ENCODE measurements at places on chromosomes 4 and X.

GRCh38 chrX:133543654-133544053, 128.4 kb upstream of the GPC4 start:
- DNase-seq: no peak

- no peak for DNase-seq
Observed at GRCh38 chrX:75061701-75062100, 94.4 kb downstream of the ABCB7 start.

- peak; percentile 36 for DNase-seq
Observed at GRCh38 chrX:70196961-70197720, 19.9 kb downstream of the DGAT2L6 start.

DNA sequence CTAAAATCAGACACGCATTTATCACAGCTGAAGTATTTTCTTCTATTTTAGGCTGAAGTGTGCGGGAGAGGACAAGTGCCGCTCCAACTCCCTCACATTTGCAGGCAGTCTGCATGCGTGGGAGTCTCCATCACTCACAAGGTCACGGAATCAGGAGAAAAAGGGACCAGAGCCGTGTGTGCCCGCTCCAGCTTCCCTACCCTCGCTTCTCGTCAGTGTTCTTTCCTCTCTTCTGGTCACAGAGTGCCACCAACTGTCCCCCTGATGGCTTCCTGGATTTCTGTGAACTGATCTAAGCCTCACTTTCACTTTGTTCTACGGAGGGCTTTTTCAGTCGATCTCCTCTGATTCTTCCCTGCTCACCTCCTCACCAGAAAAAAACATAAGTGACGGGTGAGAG, 407.4 kb upstream of the AADAT start:
- DNase-seq: peak; percentile 13

DNA sequence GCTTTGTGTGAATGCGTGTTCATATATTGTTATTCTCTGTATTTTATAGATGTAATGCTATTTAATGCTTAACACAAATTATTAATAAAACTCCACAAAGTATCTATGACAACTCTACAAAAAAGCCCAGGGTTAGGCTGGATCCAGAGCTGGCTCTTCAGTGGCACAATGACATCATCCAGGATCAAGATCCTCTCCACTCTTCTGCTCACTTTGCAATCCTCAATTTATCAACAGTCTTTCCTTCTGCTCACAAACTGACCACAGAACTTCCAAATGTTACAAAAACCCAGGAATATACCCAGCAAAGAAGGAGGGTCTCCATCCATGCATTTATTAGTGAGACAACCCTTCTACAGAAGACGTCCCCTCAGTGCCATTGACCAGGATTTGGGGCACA, 132.3 kb downstream of the HNRNPD start:
- DNase-seq: no peak

GRCh38 chr4:148108766-148109165, 333.4 kb downstream of the NR3C2 start:
- DNase-seq: no peak

DNA sequence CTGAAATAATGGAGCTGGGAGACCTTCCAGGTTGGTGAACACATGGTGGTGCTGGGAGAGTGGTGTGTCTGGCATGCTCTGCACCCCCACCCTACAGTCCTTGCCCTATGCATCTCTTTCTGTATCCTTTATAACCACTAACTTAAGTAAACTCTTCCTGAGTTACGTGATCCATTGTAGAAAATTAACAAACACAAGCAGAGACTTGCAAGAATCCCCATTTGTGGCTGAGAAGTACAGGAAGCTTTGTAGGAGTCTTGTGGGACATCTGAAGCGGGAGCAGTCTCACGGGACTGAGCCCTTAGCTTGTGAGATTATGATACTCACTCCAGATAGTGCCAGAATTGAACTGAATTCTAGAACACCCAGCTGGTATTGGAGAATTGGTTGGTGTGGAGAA, 14.3 kb upstream of the FAM13A start:
- DNase-seq: no peak

- DNase-seq: no peak
Observed at GRCh38 chrX:154460326-154460725, 2.2 kb downstream of the PLXNA3 start.

GRCh38 chr4:125573368-125573767, 258.6 kb downstream of the FAT4 start:
- DNase-seq: no peak

DNA sequence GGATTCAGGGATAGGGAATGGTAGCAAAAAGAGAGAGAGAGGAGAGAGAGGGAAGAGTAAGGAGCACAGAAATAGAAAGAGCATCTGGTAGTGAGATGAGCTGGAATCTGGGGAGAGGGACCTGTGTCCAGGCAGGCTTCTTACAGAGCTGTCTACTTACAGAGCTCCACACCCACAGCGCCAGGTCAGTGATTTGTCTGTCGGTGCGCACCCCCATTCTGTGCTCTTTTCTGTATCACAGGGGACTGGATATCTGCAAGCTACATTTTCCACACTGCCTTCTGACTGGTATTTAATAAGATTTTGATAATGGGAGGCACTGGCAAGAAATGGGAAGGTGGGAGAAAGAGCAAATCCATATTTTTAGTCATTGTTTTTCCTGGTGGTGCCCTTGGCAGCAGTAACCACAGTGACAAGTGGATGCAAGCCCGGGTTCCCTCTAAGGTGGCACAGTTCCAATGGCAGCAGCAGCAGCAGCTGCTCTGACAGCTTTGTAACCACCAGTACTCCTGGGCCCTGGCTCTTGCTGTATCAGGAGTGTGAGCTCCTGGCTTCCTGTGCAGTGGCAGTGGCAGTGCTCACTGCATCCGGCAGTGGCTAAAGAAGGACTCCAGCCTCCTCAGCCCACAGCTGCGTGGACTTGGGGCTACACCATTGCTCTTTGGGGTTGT, 300.5 kb downstream of the TRIML1 start:
- peak; percentile 91 for DNase-seq

- DNase-seq: no peak
Observed at GRCh38 chr4:97994765-97995465, 148.4 kb downstream of the STPG2 start.

DNA sequence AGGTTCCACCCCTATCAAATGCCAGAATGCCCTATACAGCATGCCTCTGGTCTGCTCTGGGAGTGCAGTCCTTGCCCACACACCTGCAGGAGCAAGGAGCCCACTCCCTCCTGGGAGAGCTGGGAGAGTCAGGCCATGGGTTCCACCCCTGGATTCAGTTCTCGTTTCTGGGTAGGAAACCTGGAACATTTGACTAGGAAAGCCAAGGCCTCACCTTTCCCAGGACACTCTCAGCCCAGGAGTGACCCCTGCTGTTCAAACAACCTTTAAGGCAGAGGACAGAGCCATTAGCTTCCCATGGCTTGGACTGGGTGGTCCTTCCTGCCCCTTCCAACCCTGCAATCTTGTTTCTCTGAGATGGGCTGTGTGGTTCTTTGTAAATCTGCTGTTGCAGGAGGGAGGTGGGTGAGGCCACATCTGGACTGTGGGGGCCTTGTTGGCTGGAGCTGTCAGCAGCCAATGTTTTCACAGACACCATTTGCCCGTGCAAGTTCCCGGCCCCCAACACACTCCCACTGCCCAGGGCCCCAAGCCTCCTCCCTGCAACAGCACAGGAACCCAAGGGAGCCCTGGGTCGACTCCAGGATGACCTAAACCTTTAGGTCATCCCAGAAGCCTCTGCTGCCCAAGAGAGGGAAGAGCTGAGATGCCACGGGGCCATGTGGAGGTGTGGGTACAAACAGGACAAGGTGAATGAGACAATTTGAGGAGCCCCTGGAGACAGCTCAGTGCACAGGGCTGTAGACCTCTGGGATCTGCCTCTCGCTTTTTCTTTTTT, 104.4 kb downstream of the PJA1 start:
- peak; percentile 7 for DNase-seq

DNA sequence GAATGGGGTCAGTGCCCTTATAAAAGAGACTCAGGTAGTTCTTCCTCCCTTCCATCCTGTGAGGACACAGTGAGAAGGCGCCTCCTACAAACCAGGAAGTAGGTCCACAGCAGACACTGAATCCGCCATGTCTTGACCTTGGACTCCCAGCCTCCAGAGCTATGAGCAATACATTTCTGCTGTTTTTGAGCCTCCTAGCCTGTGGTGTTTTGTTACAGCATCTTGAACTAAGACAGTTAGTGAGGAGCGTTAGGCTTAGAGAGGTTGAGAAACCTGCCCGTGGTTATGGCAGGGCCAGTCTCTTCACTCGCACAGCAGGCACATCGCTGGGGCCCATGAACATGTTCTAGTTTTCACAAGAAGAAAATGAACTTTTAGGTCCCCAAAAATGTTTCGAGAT, 19.7 kb downstream of the SHROOM2 start:
- no peak for DNase-seq

DNA sequence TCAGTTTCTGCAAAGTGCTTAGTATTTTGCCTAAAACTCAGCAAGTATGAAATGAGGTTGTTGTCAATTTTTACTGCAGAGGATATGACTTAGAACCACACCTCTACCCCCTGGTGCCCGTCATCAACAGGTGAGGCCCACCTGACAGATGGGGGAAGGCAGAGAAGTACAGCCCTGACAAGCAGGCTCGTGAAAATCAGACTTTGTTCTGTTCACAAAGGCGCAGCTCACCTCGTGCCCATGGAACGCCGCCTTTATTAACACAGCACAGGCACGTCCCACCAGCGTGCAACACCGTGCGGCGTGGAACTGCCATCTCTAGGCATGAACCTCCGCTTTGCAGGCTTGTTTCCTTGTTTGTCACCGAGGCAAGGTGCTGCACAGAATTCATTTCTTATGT, 13.3 kb downstream of the CYP4V2 start:
- DNase-seq: no peak

DNA sequence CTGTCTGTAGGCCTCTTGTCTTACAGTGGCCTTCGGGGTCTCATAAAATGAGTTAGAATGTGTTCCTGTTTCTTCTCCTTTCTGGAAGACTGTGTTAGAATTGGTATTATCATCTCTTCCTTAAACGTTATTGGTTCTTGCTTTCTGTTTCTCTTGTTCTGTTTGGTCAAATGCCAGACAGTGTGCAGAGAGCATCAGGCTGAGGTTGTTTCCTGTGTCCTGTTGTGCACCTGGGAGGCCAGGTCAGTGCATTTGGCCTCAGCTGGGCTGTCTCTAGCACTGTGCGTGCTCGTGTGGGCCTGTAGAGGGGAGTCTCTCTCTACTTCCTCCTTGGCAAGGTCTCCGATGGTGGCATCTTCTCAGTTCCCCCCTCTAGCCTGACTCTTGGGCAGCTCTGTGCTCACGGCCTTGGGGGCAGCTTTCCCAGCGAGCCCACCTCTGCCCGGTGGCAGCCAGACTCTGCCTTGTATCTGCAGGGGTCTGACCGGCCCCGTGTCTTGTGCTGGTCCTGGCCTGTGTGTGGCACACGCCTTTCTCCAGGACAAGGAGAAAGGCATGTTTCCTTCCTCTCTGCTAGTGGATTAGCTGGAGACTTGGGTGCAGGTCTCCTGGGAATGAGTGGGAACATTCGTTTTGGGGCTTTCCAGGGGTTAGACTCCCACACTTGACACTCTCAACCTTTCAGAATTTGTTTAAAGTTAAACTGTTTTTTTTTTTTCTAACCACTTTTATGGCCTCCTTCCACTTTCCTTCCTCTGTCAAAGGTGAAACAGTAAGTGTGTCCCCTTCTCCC, 62.3 kb downstream of the FAM193A start:
- DNase-seq: no peak

DNA sequence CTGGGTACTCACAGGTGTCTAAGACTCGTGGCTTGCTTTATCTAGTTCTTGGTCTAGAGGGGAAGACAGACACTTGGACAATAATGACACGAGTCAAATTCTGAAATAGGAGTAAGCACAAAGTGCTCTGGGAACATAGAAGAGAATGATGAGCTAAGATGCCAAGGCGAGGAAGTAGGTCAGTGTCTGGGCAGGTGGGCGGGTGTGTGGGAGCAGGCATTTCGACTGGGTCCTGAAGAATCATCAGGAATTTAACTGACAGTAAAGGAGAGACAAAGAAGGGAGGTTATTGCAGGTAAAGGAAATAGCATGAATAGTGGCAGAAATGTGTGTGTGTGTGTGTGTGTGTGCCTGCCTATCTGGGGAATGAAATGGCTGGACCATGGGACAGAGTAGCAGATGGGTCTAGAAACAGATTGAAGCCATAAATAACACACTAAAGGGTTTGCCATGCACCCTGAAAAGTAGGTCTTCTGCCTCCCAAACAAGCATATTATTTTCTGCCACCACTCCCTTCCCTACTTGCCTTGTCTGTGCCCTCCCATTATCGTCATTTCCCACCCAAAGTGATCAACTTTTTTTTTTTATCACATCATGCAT, 58.4 kb upstream of the SLC25A43 start:
- DNase-seq: no peak

DNA sequence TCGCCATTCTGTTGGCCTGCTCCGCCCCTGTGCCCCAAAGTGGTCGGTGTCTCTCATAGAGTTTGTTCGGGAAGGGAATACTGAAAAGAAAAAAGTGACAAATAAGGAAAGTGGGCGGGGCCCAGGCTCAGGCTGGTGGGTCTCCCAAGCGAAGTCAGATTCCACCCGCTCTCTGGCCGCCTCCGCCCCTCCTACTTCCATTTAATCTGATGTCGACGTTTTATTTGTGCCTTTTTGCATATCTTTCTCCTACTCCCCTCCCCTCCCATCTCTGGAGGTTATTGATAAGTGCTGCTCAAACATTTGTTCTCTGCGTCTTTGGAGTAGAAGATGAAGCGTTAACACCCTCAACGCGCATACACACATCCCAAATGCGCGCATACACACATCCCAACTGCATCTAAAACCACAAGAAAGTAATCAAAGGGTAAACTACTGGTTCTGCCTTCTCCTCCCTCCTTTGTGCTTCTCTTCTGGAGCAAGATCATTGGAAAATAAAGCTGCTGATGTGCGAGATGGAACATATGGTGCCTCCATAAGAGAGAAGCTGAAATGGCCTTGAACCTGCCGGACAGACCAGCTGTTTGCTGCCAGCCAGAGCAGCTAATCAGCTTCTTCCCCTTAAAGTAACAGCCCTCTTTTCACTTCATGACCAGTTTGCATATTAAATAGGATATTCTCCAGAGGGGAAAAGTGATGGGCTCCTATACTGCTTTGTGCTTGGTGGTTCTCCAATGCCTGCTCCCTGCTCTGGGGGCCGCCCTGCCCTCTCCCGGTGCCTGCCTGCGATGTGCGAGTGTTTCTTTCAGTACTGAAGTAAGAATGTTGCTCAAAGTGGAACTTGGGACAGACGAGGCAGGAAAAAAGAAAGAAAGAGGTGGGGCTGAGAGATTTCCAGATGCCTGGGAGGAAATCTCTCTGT, 3.1 kb downstream of the MAMLD1 start:
- DNase-seq: peak; percentile 59

DNA sequence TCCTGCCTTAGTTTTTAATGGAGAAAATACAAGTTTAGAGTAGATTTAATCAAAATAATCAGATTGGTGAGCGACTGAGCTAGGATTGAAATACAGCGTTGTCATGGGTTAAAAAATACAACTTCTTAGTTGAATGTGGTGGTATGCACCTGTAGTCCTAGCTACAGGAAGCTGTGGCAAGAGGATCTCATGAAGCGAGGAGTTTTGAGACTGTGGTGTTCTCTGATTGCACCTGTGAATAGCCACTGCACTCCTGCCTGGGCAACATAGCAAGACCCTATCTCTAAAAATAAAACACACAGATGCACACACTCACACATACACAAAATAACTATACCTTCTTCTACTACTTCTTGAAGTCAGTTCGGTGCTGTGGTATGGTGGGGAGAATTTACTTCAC, 19.8 kb upstream of the GBA3 start:
- DNase-seq: no peak

All from NCI-H1105 treated with DMSO at 0.1 percent for 48 hours (cell line).